Omental fat pad (tissue), 4 donors: ENCODE measurements at places on chromosomes 12 and 14. TPM values are rescaled to one million over a fixed set of nuclear protein-coding genes. Genes with fewer than 3 reads are reported as not detected.

The LRR1 gene
- total RNA-seq: 15.6 TPM

DNA sequence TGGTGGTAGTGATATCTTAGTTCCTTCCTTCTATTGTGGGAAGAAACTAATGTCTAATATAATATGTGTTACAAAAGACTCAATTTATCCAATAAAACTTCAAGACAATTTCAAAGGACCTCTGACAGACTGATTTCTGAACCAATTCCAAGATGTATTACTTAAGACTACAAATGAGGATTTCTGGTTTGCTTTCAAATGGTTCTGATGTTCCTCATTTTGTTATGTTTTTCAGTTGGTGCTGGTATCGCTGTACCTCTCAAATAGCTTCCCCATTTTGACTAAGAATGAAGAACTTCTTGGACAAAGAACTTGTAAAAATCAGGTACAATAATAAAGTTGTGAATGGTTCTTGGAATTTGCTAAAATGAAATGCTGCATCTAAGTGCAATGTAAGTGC, 19.4 kb upstream of the MBIP start:
- no peak for DNase-seq

GRCh38 chr12:52076811-52077210, 2.7 kb upstream of the SMIM41 start:
- no peak for DNase-seq

The SERPINA3 gene
- total RNA-seq: 130 TPM

DNA sequence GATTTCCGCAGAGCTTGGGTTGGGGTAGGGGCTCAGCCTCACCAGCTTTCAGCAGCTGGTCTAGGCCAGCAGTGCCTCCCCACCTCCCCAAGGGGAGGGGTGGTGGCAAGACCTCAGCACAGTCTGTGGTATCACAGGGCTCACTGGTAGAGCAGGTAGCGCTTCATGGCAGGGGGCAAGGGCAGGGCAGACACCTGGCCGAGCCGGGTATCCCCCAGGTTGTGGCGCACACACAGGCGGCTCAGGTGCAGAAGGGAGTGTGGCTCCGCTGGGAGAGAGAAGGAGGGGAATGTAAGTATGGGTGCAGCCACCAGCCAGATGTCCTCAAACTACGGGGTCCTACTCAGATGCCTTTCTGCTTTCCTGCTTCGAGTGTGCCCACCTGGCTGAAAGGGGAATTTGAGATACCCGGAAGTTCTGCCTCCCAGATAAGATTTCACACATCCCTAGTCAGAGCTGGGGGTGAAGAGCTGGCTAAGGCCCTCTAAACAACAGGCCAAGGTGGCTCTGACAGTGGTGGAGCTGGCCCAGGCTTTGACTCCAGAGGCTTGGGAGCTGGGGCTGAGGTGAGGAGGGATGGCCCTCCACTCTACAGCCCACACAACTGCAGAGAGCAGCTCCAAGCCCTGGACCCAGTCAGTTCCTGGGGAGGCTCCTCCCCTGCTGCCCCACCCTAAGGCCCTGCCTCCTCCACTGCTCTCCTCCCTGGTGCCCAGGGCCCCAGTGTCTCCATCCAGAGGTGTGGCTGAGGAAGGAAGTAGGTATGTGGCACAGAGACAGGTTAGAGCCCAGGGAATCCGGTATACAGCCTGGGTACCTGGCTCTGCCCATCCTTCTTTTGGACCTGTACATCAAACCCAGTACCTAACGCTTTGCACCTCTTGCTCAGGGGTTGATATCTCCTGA, 1.8 kb downstream of the SPSB2 start:
- no peak for DNase-seq

The DNAJC22 gene
- total RNA-seq: not detected

The TESPA1 gene
- total RNA-seq: 1.8 TPM

The CIDEB gene
- total RNA-seq: 16.4 TPM

DNA sequence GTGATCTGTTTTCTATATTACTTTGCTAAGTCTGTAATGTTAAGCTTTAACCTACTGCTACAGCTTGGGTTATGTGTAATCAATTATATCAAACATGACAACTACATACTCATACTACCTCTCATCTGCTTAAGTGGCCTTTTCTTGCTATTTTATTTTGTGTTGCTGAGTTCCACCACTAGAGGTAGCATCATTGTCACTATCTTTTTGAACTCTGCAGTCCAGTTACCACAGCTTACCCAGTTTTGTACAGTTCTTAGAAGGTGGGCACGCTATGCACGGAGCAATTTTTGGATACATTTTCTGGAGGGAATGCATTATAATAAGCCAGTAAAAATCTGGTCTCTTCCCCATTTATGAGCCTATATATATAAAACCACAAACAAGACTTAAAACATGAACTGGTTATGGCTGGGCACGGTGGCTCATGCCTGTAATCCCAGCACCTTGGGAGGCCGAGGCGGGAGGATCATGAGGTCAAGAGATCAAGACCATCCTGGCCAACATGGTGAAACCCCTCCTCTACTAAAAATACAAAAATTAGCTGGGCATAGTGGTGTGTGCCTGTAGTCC, 48.5 kb downstream of the SAV1 start:
- no peak for DNase-seq

DNA sequence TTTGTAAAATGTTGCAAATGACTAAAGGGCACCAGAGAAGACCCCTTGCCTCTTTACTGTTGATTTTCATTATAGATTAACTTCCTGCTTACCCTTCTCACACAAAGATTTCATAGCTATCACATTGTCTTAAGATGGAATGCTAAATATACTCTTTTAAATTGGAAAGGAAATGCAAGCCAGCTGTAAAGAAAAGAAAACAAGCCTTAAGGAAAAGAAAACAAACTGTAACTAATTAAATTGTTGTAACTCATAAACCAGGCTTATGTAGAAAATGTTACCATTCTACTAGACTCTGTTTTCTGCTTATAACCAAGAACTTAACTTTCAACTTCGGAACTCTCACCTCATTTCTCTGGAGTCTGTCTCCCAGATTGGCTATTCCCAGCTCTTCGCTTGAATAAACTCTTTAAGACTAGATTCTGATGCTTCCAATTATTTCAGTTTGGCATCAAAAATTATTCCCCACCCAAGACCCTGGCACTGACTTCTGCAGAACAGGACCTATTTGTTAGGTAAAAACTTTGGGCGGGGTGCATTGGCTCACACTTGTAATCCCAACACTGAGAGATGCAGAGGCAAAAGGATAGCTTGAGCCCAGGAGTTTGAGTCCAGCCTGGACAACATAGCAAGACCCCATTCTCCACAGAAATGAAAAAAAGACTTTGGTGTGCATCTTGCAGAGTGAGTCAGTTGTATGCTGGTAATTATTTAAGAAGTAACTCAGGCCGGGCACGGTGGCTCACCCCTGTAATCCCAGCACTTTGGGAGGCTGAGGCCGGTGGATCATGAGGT, 36.6 kb upstream of the CIT start:
- no peak for DNase-seq

The CAPS2 gene
- total RNA-seq: 3.4 TPM

- no peak for DNase-seq
Measured at GRCh38 chr12:3005736-3006135, 46.5 kb downstream of the TEAD4 start.

DNA sequence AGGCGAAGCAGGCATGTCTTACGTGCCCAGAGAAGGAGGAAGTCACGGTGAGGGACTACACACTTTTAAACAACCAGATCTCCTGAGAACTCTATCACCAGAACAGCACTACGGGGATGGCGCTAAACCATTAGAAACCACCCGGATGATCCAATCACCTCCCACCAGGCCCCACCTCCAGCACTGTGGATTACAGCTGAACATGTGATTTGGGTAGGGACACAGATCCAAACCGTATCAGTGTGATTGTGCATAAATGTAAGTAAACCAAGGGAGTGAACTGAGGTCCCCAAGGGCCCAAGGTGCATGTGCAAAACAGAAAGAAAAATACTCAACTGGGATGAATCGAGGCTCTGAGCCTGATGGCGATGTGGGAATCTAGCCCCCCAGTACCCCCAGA, 134.2 kb downstream of the DICER1 start:
- DNase-seq: no peak

GRCh38 chr14:65444230-65444629, 31.7 kb downstream of the FUT8 start:
- DNase-seq: no peak

DNA sequence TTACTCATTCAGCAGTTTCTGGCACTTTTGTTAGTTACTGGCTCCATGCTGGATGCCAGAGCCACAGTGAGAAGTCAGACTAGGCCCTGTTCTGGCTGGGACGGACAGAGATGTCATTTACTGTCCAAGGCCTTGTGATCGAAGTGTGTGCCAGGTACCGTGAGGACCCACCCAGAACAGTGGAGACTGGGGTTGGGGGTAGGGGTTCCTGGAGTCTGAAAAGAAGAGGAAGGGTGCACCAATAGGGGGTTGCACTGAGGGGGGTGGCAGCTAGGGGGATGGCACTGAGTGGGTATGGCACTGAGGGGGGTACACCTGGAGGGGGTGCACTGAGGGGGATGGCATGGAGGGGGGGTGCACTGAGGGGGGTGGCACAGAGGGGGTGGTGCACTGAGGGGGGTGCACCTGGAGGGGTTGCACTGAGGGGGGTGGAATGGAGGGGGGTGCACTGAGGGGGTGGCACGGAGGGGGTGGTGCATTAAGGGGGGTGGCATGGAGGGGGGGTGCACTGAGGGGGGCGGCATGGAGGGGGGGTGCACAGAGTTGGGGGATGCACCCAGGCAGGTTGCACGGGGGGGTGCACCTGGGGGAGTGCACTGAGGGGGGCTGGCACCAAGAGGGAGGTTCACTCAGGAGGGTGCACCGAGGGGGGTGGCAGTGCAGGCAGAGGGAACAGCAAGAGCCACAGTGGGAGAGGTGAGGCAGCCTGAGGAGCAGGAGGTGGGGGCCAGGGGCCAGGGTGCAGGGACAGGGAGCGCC, 10.6 kb upstream of the CYP46A1 start:
- DNase-seq: no peak

DNA sequence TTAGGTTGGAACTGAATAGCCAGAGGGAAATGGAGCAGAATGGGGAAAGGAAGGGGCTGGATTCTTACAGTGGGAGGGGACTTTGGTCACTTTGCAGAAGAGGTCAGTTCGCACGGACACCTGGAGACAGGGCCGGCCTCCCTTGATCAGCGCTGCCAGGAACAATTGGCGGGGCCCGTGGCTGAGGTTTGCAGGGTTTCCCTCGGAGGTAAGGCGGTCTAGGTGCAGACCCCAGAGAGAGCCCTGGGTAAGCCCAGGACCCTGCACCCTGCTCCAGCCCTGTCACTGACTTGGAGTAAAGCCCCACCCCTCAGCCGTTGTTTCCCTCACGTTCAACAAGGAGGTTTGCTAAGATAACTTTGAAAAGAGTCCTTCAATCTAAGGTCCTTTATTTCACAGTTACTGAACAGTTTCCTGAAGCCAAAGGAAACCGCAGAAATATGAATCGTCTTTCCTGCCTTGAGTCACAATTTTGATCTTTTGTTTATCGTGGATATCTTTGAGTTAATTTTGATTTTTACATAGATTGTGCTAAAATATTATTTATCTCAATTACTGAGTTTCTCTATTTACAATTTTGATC, 231.4 kb upstream of the RTL1 start:
- DNase-seq: peak; percentile 7

The KRT3 gene
- not detected for total RNA-seq

- no peak for DNase-seq
Measured at GRCh38 chr14:89418452-89418851, 1.4 kb upstream of the FOXN3 start.

- DNase-seq: no peak
Measured at GRCh38 chr12:64621257-64621942, 11.1 kb downstream of the RASSF3 start.

The MIP gene
- total RNA-seq: not detected

DNA sequence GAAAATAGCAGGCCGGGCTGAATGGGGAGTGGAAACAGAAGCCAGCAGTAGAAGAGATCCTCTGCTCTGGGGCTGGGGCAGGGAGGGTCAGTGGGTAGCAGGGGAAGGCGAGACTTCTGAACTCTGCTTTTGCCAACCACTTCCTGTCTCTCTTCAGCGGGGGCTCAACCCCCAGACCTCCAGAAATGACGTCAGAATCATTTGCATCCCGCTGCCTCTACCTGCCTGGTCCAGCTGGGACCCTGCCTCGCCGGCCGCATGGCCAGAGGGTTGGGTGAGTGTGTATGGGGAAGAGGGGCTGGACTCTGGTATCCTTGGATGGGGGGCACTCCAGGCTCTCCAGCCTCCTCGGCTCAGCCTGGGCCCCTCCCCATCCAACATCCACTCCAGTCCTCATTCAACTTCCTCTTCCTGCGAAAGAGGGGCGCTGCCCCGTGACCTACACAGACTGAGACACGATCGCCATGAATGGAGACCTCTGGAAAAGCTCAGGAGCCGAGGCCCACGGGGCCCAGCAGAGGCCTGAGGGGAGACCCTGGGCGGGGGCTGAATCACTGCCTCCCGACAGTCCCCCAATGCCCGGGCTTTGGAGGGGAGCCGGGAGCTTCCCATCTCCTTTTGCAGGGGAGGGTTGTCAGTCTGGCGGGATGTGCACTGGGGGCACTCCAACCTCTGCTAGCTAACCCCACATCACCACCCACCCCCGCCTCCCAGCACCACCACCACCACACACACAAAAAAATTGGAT, 458 bp upstream of the HOXC4 start:
- DNase-seq: no peak

DNA sequence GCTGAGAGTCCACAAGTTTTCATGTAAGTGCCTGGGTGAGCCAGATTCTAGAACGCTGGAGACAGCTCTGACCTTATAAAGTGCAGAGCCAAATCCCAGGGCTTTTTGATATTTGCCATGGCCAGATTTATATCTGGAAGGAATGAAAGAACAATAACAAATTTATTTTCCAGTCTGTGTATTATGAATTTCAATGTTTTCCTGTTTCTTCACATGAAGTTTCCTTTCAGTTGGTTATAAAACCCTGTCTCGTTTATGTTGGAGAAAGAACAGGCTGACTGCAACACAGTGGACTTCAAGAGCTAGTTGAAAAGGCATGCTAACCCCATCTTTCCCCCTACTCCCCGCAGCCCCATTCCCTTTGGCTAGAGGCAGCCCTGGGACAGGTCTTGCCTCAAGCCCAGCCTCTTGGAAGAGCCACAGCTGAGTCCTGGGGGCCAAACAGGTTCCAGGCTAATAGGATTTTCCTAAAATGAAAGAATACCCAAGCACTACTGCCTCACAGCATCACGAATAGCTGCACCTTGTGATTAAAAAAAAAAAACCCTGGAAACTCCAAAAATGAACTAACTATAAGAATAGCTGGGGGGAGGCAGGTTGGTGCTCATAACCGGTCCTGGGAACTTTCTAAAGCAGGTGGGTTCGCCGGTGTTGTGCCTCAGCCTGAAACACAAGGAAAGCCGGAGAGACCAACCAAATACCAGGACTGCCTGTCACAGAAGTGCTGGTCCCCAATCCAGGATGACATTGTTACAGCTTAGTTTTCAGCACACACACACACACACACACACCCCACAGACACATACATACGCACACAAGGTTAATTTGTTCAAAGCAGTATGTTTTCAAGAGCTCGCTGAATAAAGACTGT, 1.5 kb downstream of the FBLN5 start:
- DNase-seq: no peak

The TSPAN8 gene
- total RNA-seq: 12.0 TPM
